Stimulated activated CD4-positive, alpha-beta T cell treated with anti-CD3 and anti-CD28 coated beads, Interleukin-4, amount 100 ng/mL, for 24 hours (primary cell): ENCODE measurements at places on chromosomes 3 and 15.
A peak's percentile ranks its signal among the peaks of the same experiment; 100 is the strongest.

DNA sequence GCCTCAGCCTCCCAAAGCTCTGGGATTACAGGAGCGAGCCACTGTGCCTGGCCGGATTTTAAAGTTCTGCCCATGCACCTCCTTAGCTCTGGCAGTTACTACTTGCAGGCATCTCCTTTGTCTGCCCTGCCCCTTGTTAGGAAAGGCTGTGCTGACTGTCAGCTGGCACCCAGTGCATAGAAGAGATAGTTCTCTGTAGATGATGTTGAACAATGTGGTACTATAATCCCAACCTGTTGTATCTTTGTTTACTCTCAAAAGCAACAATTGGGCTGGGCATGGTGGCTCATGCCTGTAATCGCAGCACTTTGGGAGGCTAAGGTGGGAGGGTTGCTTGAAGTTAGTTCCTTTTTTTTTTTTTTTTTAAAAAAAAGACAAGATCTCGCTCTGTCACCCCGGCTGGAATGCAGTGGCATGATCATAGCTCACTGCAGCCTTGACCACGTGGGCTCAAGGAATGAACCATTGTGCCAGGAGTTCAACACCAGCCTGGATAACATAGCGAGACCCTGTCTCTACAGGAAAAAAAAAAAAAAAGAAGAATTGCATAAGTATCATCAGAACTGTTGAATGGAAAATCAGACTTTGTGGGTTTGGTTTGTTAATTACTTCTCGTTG lies 30.6 kb downstream of the FLNB start:
- DNase-seq = no peak

DNA sequence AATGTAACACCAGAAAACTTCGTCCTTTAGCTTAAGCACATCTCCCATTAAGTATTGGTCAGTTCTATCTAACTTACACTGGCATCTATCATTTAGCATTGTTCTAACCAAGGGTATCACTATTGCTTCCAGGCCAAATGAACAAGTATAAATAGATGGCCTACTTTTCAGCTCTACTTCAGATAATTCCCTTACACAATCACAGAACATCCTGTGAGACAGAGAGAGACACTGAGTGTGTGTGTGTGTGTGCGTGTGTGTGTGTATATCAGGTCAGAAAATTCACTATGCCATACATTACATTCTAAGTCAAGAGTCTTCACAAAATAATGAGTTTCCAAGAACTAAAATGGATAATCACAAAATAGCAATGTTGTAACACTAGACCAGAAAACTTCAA lies 39.1 kb downstream of the SCAPER start:
- no peak for DNase-seq

DNA sequence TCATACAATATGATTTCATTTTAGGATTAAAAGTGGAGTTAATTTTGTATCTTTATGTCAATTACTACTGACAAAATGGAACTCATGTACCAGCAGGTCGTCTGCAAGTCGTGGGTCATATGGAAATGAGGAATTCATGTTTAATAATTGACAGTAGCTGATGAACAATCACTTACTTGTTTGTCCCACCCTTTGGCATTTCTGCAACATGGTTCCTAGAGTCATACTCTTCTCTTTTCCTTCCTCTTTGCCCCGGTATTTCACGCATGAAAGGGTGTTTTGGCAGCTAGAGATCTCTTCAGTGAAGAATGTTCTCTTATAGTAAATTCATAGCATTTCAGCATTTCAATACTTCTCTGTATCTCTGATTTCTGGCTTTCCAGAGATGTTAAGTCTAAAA lies 133.3 kb upstream of the SLC24A5 start:
- no peak for DNase-seq

- DNase-seq = no peak
Observed at GRCh38 chr15:35784745-35785144, 238.8 kb upstream of the DPH6 start.

DNA sequence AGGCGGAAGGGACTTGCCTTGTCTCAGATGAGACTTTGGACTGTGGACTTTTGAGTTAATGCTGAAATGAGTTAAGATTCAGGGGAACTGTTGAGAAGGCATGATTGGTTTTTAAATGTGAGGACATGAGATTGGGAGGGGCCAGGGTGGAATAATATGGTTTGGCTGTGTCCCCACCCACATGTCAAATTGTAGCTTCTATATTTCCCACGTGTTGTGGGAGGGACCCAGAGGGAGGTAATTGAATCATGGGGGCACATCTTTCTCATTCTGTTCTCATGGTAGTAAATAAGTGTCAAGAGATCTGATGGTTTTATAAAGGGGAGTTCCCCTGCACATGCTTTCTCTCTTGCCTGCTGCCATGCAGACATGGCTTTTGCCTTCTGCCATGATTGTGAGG lies 89.2 kb downstream of the CGGBP1 start:
- DNase-seq = no peak

DNA sequence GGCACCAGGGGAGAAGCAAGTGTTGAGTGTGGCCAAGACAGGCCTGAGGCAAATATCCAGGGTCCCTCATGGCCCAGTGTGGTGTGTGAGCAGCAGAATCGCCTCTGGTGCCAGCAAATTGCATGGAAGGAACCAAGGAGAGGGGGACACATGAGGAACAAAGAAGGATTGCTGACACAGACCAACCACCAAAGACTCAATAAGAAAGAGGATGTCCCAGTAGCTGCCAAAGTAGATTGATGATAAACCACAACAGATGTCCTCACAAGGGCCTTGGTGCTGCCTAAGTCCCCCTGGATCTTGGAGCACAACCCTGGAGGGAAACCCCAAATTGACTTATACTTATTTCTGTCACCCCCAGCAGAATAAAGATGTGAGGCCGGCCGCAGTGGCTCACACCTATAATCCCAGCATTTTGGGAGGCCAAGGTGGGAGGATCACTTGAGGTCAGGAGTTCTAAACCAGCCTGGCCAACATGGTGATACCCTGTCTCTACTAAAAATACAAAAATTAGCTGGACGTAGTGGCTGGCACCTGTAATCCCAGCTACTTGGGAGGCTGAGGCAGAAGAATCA lies 10.6 kb downstream of the SRGAP3 start:
- no peak for DNase-seq

GRCh38 chr3:189561256-189561655 lies 69.9 kb upstream of the TP63 start:
- DNase-seq = no peak

DNA sequence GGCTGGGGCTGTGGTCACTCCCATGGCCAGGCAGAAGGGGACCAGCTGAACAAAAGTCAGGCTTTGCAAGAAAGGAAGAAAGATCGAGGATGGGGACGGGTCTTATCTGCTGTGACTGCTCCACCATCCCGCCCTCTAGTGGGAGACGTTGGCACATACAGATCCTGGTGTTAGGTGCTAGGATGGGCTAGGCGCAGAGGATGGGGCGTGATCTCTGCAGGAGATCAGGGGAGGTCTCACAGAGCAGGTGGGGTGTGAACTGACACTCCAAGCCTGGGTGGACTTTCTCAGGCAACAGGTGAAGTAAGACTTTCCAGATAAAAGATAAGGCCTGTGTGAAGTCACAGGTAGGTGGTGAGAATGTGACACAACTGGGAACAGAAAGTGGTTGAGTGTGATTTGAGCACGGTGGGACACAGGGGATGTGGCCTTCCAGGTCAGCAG lies 141.9 kb upstream of the SMAD3 start:
- peak; percentile 39 for DNase-seq

DNA sequence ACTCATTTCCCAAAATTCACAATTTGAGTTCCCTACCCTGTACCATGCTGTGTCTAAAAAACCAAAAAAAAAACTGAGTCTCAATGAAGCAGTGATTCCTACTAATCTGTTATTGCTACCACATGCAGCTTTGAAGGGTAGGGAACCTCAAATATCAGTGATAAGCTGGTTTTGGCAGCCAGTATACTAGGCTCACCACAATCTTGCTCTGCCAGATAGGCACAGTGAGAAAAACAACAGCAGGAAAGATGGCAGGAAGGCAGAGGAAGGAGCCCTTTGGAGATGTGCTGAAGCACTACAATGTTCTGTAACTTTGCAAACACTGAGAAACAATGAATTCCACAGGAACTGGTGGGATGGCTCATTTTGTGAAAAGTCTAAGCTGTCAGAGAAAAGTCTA lies 96.9 kb upstream of the UBP1 start:
- no peak for DNase-seq

DNA sequence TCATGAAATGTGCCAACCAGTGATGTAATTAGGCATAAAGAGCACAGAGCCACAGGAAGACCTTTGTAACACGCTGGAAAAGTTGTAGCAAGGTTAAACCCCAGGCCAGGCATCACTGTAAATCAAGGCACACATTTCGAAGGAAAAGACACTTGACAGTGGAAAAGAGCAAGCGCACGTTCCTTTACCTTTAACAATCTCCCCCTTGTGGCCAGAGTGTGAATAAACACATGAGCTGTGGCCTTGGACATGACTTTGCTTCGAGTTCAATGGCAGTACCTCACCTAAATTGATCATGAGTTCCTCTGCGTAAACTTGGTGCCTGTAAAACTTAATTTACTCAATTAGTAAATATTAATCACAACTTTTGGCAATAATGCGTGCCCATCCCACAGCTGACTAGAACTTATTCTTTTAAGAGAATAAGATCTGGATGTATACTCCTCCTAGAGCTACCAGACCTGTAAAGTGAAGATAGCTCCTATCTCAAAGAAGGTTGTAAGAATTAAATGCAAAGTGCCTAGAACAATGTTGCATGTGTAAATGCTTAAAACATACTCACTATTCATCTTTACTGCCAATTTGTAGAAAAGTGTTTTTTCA lies 757.0 kb upstream of the NECTIN3 start:
- DNase-seq = peak; percentile 68

GRCh38 chr15:71801935-71802655 lies 8.3 kb upstream of the NR2E3 start:
- DNase-seq = no peak

DNA sequence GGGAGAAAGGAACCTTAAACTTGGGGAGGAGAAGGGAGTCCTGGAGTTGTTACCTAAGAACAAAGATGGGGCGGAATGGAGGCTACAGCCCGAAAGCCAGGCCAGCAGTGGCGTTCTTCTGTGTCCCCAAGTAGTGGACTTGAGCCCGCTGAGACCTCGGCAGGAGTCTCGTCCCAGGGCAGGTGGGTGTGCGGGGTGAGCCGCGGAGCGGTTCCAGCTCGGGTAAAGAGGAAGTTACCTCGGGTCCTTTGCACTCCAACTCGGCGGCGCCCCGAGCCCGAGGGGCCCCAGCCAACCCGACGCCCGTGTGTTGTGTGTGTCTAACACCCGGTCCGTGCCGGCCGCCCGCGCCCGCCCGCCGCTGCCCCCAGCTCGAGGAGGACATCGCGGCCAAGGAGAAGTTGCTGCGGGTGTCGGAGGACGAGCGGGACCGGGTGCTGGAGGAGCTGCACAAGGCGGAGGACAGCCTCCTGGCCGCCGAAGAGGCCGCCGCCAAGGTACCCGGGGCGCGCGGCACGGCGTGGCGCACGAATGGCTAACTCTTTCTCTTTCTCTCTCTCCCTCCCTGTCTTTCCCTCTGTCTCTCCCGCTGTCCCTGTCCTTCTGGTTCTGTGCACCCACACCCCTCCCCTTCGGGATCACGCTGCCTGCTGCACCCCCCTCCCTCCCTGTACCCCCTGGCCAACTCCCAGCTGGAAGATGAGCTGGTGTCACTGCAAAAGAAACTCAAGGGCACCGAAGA lies 959 bp downstream of the TPM1 start:
- DNase-seq = no peak
